ENCODE measurements at places on chromosomes 12 and 14. TPM values are rescaled to one million over a fixed set of nuclear protein-coding genes. Genes with fewer than 3 reads are reported as not detected.

The GPX2 gene
- not detected for total RNA-seq

DNA sequence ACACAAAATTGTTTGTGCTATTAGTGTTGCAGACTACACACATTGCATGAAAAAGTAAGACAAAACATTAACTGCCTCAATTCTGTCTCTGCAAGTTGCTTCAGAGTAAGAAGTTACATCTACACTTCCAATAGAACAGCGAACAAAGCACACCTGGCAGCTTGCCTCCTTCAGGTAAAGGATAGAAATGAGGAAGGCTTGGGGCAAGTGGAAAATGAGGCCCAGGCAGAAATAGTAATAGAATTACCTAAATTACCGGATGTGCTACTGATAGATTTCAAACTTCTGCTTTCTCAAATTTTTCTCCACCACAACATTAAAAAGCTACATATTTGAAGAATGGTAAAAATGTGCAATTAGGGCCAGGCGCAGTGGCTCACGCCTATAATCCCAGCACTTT lies 37.7 kb downstream of the CCDC175 start:
- DNase-seq: no peak

DNA sequence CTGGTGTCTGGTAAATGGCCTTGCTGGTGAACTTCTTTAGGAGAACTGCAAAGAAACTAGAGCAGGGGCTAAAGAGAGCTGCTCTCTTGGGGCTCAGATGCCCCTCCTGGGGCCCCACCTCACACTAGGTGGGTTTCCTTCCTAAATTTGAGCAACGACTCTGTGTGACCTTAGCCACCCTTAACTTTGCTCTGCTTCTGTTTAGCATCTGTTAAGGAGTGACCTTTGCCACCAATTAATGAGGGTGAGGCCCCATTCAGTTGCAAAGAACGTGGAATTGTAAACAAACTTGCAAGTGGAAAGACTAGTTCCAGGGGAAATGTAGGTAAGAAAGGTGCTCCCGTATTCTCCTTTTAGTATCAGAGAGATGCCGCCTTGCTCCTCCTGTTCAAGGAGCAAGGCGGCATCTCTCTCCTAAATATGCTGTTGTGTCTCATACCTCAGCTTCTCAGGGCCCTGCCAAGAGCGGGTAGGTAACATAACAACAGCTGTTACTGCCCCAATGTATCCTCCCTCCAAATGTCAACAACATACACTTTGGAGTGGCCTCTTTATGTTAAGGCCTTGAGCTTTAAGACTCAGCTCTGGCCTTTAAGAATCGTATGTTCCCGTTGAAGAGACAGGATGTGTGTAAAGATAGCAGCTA lies 77.6 kb upstream of the FUT8 start:
- no peak for DNase-seq

The TMEM121 gene
- total RNA-seq: 2.2 TPM

The TFCP2 gene
- total RNA-seq: 20.5 TPM

The IFNG-AS1 gene
- total RNA-seq: 1.0 TPM

The KRT81 gene
- not detected for total RNA-seq

DNA sequence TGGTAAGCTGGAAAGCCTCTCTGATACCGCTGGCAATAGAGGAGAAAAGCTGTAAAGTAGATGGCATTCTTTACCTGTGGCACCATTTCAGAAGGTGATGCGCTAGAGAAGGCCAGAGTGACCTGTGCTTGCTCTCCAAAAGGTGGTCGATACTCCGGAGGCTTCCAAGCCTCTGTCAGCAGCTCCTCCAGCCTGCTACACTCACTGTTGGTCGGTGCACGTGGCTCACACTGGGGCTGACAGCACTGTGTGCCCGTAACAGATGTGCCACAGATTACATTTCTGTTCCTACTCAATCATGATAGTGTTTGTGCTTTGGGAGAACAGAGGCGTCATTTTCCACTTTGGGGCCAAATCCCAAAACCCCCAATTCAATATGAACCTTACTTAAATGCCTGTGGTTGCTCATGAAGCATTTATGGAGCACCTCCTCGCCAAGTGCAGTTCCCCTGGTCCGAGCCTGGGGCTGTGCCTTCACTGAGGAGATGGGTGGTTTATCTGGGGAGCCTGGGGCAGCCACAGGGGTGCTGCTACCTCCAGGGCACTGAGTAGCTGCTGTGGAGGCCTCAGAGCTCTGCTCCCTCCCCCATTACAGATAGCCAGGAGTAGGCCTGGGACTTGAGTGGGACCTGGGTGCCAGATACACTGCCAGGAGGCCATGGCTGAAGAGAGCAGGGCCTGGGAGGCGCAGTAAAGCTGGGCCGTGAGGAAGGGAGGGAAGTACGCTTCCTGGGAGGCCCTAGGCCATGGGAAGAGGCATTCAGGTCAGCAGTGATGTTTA lies 26.8 kb downstream of the CCNK start:
- DNase-seq: no peak

The CARMIL3 gene
- 0.62 TPM for total RNA-seq

GRCh38 chr14:50533241-50533705 lies 904 bp upstream of the MAP4K5 start:
- DNase-seq: no peak

The KRT74 gene
- not detected for total RNA-seq

The C12orf42 gene
- total RNA-seq: not detected

DNA sequence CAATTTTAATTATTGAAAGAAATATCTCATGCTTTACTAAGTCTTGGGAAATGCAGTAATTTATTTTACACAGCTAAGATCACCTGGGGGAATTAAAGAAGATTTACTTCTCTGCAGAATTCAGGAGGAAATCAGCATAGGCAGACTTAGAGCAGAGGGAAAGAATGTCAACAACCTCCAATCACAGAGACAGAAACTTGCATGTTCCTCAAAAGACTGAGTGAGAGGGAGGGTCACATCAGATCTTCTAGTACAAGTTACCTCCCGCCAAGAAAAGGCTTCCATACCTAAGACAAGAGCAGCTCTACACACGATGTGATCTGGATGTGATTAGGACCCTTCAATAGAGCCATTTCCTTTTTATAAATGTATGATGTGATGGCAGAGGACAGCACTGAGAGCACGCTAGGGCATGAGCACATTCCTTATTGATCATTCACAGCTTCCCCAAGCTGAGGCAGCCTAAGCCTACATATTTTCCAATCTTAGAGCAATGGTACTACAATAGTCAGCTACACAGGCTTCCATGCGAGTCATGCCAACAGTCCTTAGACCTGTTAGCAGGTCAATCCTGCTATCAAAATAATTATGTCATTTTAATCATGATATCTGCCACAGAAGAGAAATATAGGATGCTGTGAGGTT lies 403.3 kb downstream of the ETNK1 start:
- no peak for DNase-seq

The BLOC1S1 gene
- total RNA-seq: 119 TPM

- DNase-seq: no peak
These were observed 448.1 kb downstream of the ADAMTS20 start for GRCh38 chr12:43103866-43104265.

DNA sequence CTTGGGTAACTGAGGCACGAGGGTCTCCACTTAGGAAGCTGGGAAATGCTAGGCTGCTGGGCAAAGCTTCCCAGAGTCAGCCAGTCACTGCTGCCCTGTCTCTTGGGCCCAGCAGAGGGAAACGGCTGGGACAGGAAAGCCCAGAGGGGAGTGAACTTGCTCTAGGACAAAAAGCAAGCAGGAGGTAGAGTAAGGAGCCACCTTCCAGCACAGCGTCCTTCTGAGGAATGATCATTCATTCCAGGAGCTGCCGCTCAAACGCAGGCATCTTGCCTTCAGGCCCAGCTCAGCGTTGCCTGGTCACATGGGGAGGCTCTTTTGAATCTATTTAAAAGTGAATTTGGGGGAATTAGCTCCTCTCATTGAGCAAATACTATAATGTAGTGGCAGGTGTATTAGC lies 118.6 kb downstream of the CRACR2A start:
- no peak for DNase-seq

DNA sequence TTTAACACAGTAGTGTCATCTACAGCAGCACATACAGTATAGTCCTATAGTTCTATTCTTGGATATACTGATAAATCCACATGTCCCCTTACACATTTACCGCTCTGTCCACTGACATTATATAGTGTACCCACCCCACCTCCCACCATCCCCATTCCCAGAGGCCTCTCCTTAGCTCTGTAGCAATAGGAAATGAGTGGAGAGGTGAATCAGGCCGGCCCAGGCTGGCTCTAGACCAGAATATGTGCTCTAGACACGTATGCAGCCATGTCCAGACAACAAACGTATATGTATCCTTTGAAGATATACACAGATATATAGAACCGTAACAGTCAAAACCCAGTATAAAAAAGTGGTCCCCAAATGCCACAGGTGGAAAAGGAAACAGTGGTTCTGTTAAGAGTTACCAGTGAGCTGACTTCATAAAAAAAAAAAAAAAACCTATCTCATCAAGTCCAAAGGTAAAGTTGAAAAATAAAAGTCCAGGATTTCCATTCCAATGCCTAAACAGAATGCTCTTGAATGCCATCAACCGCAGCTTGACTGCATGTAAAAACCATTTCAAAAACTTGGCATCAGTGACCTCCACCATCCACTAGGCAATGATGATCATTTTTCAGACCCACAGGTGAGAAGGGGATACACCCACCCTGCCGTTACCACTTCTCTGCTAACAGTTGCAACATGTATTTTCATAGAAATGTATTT lies 16.7 kb downstream of the EGLN3 start:
- no peak for DNase-seq

DNA sequence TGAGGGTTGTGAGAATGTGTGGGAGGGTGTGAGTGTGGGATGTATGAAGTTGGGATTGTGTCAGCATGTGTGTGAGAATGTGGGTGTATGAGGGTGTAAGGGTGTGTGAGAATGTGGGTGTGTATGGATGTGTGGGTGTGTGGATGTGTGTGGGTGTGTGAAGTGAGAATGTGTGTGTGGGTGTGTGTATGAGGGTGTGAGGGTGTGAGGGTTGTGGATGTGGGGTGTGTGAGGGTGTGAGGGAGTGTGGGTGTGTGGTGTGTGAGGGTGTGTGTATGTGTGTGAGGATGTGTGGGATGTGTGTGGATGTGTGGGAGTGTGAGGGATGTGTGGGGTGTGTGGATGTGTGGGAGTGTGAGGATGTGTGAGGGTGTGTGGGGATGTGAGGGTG lies 37.0 kb downstream of the TMEM121 start:
- no peak for DNase-seq

DNA sequence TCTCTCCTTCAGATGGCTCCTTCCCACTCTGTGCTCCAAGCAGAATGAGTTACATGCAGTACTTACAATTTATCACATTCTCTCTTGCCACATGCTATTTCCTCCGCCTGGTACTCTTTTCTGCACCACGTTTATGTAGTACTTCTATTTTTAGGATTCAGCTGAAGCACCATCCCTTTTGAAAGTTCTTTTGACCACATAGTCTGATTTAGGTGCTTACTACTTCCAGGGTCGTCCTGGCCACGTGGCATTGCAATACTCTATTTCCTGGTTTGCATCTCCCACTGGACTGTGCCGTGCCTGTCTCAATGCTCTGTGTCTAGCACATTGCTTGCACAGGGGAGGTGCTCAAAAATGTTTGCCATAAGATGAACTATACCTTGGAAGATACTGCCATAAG lies 16.3 kb upstream of the TBC1D30 start:
- no peak for DNase-seq

The TMEM106C gene
- total RNA-seq: 47.9 TPM

GRCh38 chr14:32713856-32714255 lies 224.8 kb upstream of the NPAS3 start:
- no peak for DNase-seq

GRCh38 chr12:3061501-3062215 lies 15.5 kb upstream of the TSPAN9 start:
- DNase-seq: no peak

The P2RX2 gene
- total RNA-seq: not detected

DNA sequence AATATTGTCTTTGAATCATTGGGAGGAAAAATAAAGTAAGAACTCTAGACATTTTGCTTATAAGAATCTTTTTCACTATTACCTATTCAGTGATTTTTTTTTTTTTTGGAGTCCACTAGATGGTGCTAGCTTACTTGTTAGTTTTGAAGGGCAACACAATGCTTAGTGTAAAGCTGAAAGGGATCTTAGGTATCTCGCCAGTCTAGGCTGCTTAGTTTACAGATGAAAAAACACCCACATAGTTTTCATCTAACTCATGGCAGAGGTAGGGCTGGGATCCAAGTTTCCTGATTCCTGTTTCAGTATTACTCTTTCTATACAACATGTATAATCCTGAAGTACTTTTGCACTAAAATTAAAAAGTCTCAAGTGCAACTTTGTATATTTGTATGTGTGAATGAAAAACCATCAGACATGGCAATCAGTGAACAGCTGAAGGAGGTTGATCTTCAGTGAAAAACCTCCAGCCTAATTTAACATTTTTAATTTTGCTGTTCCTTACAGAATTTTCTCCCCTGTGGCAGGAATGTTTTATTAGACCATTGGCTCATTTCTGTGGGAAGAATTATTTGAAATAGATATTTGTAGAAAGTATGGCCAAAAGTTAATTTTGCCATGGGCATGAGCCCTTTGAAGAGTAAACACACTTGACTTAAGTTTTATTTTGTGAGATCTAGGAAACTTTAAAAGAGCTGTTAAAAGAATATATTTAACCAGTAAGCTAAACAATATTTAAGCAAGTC lies 40.7 kb downstream of the LRRIQ1 start:
- DNase-seq: no peak

The PLEK2 gene
- total RNA-seq: 0.76 TPM

DNA sequence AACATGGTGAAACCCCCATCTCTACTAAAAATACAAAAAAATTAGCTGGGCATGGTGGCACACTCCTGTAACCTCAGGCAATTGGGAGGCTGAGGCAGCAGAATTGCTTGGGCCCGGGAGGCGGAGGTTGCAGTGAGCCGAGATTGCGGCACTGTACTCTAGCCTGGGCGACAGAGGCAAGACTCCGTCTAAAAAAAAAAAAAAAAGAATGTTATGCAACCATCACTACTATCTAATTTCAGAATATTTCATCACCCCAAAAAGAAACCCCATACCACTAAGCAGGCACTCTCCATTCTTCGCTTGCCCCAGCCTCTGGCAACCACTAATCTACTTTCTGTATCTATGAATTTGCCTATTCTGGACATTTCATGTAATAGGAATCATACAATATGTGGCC lies 68.8 kb upstream of the AMN start:
- no peak for DNase-seq

DNA sequence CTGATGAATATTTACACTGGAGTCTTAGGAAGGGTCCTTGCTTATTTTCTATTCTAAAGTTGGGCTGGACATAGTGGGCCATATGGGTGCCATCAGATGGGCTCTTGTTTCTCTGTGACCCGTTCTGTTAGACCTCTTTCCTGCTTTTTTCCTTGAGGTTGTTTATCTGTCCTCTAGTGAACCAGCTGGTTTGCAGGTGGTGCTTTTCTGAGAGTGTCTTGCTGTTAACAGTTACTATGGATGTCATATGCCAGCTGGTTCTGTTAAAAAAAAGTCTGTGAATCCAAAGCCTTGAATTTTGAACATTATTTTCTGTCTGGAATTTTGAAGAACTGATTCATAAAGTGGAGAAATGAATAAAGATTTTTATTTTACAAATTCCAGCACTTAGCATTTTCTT lies 29.2 kb downstream of the ZC3H14 start:
- no peak for DNase-seq

- no peak for DNase-seq
These were observed 649.0 kb upstream of the SEL1L start for GRCh38 chr14:82182646-82183045.
